ENCODE measurements at places on chromosomes 2 and 18.

DNA sequence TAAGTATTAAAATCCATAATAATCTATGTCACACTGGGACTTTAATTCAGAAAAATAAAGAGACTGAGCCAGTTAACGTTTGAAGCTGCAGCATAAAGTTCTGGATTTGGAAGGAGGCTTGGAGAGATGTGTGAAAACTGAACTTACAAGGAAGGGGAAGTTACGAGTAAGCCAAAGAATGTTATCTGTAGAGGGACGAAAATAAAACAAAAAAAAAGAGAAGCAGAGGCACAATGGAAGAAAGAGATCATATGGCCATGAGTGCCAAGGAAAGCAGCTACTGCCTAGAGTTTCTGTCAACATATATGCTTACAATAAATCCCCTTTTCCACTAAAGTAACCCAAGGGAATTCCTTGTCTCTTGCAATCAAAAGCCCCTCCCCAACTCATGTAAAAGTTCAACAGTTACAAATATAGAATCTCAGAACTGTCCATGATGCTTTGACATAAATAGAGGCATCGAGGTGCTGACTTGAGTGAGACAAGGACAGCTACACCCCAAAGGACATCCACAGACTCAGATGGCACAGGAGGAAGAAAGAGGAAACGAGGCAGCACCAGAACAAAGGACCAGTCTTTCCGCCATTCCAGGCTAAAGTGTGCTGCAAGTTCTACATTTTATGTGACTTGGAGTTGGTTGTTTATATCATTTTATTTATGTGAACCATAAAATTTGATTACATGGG, 16.1 kb upstream of the ARL5A start:
- DNase-seq: no peak

DNA sequence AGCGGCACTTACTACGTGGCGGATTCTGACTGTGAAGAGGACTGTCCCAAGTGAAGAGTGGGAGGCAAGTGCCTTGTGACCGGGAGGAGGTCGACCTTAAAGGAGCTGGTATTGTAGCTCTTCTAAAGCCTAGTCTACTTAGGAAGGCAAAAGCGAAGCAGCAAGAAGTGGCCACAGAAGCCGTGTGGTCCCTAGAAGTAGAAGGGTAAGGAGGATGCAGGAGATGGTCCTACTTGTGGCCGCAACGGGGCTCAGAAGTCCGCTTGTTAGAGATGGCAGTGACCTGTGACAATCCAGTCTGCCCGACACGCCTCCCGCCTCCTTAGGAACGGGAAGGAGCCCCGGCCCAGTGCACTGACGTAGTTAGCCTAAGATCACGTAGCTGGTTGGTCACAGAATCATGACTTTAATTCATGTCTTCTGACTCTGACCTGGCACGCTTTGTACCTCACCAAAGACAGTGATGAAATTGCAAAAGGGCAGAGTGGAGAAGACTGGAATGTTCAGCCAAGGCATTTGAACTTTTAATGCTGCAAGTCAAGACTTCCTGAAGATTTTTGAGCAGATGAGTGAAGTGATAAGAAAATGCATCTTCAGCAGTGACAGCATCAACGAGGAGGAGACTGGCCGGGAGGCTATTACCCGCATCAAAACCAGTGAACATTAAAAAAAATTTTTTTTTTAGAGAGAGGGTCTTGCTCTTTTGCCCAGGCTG, 749 bp upstream of the EIF2AK3 start:
- peak; percentile 93 for DNase-seq

- DNase-seq: no peak
Observed at GRCh38 chr2:240437551-240437860, 2.0 kb downstream of the GPC1 start.

DNA sequence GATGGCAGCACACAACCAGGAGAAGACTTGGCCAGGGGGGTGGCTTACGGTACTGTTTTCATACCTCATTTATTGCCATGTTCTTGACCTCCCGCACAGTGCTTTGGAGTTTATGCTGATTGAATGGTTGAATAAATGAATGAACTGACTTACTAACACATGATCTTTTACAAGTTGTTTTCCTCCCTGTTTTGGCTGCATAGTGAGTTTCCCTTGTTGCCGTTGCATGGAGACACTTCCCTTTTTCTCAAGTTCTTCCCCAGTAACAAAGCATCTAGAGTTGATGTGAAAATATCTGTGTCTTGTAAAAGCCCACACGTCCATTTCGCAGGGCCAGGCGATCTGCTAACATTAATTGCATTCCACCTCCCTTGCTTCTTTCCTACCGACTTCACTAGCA, 35.7 kb upstream of the RAB1A start:
- DNase-seq: no peak

DNA sequence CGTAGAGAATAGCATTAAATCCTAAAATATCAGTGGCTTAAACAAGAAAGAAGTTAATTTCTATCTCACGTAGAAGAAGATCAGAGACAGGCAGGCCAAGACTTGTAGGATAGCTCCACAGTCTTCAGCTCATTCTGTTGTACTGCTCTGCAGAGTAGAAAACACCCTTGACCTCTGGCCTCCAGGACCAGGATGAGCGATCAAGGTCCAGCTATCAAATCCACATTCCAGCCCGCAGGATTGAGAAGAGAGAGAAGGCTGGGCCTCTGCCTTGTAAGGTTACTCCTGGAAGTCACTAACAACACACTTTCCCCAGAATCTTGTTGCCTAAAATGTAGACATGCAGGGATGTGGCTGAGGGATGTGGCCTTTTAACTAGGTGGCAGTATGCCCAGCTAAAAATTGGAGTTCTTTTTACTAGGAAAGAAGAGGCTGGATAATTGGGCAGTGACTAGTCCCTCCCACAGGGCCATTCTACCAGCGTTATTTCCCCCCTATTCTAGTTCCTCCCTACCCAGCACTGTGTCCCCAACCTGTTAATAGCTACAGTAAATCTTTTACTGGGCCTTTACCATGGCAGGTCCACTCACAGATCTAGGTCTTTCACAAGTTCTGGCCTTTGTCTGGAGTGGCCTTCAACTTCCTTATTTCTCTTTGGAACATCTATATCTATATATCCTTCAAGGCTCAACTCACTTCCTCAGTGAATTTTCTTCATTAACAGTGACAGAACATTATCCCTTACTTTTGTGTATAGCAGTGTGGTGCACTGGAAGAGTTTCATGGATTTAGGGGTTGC, 165.0 kb downstream of the DIS3L2 start:
- DNase-seq: no peak

DNA sequence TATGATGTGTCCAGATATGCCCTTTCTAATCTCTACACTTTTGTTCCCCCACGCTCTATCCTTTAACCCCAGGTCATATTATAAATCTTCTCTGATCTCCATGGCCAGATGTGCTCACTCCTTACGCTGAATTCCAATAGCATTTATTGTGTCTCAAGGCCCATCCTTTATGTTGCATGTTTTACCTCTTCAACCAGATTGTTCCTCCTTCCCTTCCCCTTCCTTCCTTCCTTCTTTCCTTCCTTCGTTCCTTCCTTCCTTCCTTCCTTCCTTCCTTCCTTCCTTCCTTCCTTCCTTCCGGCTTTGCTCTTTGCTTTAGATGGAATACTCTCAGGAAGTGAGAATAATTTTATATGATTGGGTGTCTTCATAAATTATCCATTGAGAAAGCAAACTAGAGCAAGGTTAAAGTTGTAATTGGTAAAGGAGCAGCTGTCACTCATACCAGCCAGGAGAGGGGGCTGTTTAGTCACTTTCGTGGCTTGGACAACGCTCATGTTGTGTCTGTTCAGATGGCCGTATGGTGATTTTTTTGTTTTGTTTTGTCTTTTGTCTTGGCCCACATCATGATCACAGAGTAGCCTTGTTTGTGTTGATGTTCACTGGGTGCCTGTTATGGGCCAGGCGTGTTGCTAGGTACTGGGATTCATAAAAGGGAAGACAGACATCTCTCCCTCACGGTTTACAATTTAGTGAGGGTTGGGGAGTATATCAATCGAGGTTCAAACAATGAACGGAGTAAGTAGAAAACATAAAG, 68.0 kb downstream of the DAW1 start:
- no peak for DNase-seq

- DNase-seq: no peak
Observed at GRCh38 chr2:68645523-68645922, 2.1 kb downstream of the PROKR1 start.

DNA sequence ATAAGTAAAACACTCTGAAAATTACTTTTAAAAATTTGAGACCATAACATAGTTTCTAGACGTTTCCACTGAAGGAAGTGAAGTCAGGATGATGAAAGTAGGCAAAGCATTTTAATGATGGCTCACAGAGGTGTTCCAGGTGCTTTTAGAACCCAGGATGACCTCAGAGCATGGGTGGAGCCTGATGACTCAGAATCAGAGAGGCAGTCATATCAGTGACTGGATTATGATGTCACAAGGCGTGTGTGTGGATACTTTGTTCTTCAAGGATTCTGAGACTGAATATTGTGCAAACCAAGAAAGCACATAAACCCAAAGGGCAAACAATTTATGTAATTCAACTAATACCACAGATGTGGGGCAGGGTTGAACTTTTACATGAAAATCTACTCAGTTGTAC, 208.0 kb upstream of the FBXO11 start:
- no peak for DNase-seq

DNA sequence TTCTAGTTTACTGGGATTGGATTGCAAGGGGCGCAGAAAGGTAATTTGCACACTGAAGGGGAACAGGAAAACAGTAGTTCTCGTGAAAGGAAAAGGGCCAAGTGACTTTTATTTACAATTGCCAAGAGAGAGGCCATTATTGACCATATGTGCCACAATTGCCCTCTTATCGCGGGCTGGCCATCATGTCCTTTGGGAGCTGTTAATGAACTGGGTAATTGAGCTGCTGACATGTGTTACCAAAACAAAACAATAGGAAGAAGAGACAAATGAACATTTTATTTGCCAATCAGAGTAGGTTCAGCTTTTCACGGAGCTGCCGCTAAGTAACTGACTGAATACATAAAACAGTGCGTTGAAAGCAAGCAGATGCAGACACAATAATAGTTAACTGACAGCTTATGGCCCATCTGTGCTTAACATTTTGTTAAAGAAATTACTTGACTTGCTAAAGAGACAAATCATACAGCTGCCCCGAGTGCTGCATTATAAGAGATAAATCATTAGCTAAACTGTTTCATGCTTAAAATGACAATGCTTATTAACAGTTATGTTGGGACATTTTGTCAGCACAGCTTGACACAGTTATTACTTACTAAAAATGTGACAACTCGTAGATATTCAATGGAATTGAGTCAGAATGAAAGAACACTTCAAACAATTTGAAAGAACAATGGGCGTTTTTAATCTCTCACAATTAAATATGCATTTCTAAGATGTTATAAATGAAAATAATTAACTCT, 57.5 kb downstream of the PAX3 start:
- DNase-seq: no peak

DNA sequence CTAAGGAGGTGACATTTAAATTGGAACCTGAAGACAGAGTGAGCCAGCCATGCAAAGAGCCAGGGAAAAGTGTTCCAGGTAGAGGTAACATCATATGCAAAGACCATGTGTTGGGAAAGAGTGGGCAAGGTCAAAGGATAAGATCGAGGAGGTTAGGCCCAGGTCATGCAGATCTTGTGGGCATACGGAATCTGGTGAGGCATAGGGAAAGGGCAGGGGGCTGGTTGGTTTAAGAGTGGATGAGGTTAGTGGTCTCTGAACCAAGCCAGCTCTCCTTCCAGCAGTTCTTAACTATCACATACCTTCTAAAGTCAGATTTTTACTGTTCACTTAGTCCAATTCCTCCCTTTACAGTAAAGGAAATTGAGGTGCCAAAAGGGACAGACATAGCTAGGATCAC, 3.0 kb downstream of the ANKRD53 start:
- DNase-seq: no peak

DNA sequence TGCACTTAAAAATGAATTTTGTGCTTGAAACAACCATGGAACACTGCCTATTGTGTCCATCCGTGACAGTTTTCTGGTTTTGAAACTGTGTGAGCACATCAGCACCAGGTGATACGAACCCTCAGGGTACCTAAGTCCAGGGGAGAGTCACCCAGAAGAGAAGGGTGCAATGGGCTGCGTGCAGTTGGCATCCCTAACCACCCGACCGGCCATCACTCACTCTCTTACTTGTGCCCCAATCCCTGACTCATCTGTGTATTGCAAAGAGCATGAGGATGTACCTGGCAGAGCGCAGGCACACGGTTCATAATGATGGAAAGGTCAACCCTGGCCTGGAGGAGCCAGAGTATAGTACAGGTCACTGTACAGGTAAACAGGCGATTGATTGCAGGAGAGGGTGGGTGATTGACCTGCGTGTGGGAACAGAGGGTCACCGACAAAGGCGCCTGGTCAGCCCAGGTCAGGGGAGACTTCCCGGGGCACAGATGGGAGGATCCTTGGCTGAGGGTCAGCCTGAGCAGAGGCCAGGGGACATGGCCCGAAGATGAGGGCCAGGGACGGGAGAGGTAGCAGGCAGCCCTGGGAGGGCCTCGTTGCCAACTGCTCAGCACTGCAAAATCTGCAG, 160.3 kb downstream of the SEPTIN10 start:
- no peak for DNase-seq

- DNase-seq: no peak
Observed at GRCh38 chr2:68152681-68153347, 4.9 kb upstream of the PNO1 start.

GRCh38 chr2:215422676-215423075, 13.2 kb downstream of the FN1 start:
- DNase-seq: no peak

DNA sequence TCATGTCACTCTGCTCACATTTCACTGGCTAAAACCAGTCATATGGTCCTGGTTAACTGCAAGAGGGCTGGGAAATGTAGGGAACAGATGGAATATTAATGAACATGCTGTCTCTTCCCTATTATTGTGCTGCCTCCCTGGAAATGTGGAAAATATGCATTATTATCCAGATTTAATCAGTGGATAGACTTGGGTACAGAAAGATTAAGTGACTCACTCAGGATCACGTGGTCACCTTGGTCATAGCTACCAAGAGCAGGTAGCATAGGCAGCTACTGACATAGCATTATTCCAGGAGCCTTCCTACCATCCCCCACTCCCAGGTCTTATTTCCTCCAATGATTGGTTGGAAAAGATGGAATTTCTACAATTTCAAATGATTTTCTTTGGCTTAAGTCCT, 141.1 kb downstream of the HRH4 start:
- no peak for DNase-seq

GRCh38 chr18:8253944-8254343, 355.3 kb upstream of the RAB12 start:
- no peak for DNase-seq

DNA sequence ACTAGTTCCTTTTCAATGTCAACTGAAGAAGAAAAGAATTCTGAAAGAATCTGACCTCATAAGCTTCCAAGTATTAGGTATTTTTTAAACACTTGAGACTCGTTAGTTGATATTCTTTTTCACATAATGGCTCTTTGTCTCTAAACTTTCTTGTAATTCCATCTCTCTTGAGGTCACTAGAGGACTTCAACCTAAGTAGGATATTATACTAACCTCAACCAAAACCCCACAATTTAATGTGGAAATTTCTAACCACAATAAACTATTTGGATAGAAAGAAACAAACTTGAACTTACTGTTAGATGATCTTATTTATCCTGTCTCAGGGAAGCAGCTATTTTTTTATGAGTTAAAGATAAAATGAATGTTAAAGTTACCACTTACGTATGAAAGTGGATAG, 206.9 kb upstream of the FSIP2 start:
- no peak for DNase-seq

GRCh38 chr2:22520369-22521288, 864.4 kb upstream of the KLHL29 start:
- DNase-seq: no peak

Measured in thoracic aorta (tissue), 2 donors.